Esophagus muscularis mucosa (tissue), 4 donors: ENCODE measurements at places on chromosomes 1 and 21.

DNA sequence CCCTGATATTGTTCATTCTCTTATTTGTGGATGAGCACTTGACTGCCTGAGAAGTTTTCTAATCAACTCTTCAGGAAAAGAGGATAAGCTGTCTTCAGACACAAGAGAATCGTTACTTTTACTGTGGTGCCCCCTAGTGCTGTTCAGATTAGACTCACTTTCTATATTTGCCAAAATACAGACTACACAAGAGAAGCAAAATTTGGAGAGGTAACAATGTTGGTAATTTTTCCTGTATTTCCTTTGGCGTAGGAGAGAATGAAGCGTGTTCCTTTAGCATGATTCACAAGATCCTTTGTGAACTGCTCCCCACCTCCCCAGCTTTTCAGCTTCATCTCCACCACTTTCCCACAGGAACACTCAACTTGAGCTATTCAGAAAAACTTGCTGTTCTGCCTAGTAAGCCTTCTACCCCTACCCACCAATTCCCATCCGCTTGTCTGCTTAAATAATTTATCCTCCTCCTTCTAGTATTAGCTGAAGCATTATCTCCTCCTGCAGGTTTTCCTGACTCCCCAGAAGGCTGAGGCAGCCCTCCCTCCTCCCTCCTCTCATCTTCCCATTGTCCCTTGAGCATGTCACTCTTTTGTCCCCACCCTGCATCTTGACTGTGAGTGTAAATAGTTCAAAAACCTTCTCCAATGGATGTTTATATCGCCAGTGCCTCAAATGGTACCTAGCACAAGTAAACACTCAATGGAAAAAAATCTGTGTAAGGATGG is 4.5 kb downstream of the TNFSF4 start:
- no peak for DNase-seq
- no peaks in the 10 kb centered on the region for H3K36me3 ChIP-seq
- H3K4me1 ChIP-seq, result peaks cover 23% of the 10 kb centered on the region
- no peak overlapping the region for H3K27ac ChIP-seq
- H3K4me3 ChIP-seq, result no peak overlapping the region

DNA sequence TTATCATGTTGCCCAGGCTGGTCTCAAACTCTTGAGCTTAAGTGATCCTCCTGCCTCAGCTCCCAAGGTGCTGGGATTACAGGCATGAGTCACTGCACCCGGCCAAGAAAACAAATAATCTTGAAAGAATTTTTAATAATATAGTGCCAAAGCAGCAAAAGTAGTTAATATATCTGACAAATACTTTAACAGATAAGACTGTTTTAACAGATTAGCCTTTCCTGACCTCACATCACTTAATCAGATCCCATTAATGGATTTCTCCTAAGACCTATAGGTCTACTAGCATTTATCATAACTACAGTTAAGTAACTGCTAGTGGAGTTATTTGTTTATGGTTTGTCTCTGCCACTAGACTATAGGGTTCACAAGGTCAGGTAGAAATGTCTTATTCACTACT is 61.1 kb upstream of the HP1BP3 start:
- H3K27me3 ChIP-seq, result no peaks in the 10 kb centered on the region
- H3K4me1 ChIP-seq, result no peaks in the 10 kb centered on the region
- no peak for DNase-seq

- H3K27me3 ChIP-seq, result no peaks in the 10 kb centered on the region
- no peak overlapping the region for H3K27ac ChIP-seq
- H3K36me3 ChIP-seq, result no peaks in the 10 kb centered on the region
- no peak overlapping the region for H3K4me3 ChIP-seq
These were observed 73.6 kb downstream of the PGBD5 start for GRCh38 chr1:230352537-230352936.

DNA sequence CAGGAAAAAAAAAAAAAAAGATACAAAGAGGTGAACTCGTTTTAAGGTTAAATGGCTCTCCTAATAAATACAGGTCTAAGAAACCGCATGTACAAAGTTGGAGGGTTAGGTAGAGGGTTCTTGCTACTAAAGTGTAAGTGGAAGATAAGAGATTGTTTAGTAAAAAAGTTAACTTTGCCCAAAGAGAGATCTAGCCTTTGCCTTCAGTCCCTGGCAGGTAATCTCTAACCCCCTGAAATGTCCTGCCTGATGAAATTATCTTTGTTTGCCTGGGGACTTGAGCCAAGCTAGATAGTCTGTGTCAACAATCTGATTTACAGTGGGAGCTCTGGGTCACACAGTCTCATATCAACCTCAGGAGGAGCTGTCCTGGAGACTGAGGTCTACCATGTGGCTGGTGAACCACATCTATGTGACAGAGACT is 57.6 kb downstream of the TRIM33 start:
- peaks cover 11% of the 10 kb centered on the region for H3K36me3 ChIP-seq
- no peak for DNase-seq
- H3K4me1 ChIP-seq, result peaks cover 5% of the 10 kb centered on the region
- no peak overlapping the region for H3K4me3 ChIP-seq

- H3K4me3 ChIP-seq, result no peak overlapping the region
- H3K27me3 ChIP-seq, result no peaks in the 10 kb centered on the region
- H3K36me3 ChIP-seq, result peaks cover 80% of the 10 kb centered on the region
These were observed 9.8 kb downstream of the TEX38 start for GRCh38 chr1:46681333-46682034.

- peaks cover 20% of the 10 kb centered on the region for H3K4me1 ChIP-seq
- no peak overlapping the region for H3K4me3 ChIP-seq
- DNase-seq, result no peak
- H3K27ac ChIP-seq, result no peak overlapping the region
These were observed 34.4 kb downstream of the NUCKS1 start for GRCh38 chr1:205715628-205716027.

- no peak overlapping the region for H3K4me3 ChIP-seq
- H3K4me1 ChIP-seq, result peaks cover 14% of the 10 kb centered on the region
- no peaks in the 10 kb centered on the region for H3K27me3 ChIP-seq
- no peak for DNase-seq
These were observed 44.6 kb upstream of the DNASE2B start for GRCh38 chr1:84353695-84354094.

- no peaks in the 10 kb centered on the region for H3K36me3 ChIP-seq
- no peaks in the 10 kb centered on the region for H3K4me1 ChIP-seq
- H3K4me3 ChIP-seq, result no peak overlapping the region
- H3K27ac ChIP-seq, result no peak overlapping the region
- no peak for DNase-seq
These were observed 364.5 kb upstream of the CAMK1G start for GRCh38 chr1:209218981-209219380.

DNA sequence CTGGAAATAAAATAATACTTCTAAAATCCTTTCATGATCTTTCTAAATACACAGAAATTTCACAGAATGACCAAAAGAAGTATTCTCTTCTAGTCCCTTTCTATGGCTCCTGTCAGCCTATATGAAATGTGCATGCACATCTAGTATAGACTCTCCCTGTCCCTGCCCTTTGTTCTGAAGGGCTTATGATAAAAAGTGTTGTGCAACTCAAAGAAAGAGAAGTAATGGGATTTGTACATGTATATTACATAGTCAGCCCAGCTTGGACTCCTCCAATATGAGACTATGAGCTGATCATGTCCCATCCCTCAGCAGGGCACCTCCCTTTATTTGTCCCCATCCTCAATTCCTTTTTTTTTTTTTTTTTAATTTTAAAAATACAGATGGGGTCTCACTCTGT is 42.1 kb upstream of the LAX1 start:
- no peak overlapping the region for H3K27ac ChIP-seq
- H3K4me1 ChIP-seq, result no peaks in the 10 kb centered on the region
- no peak for DNase-seq
- no peak overlapping the region for H3K4me3 ChIP-seq
- H3K36me3 ChIP-seq, result peaks cover 100% of the 10 kb centered on the region

DNA sequence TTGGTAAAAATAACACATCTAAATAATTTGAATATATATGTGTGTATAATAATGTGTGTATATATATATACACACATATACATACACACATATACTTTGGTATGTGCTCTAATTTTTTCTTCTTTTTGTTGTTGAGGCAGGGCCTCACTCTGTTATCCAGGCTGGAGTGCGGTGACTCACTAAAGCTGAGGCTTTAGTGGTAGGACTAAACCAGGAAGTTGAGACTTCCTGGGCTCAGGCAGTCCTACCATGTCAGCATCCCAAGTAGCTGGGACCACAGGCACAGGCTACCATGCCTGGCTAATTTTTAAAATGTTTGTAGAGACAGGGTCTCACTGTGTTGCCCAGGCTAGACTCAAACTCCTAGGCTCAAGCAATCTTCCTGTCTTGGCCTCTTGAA is 46.7 kb upstream of the CXADR start:
- H3K27ac ChIP-seq, result no peak overlapping the region
- H3K36me3 ChIP-seq, result no peaks in the 10 kb centered on the region
- DNase-seq, result no peak
- peaks cover 8% of the 10 kb centered on the region for H3K4me1 ChIP-seq

DNA sequence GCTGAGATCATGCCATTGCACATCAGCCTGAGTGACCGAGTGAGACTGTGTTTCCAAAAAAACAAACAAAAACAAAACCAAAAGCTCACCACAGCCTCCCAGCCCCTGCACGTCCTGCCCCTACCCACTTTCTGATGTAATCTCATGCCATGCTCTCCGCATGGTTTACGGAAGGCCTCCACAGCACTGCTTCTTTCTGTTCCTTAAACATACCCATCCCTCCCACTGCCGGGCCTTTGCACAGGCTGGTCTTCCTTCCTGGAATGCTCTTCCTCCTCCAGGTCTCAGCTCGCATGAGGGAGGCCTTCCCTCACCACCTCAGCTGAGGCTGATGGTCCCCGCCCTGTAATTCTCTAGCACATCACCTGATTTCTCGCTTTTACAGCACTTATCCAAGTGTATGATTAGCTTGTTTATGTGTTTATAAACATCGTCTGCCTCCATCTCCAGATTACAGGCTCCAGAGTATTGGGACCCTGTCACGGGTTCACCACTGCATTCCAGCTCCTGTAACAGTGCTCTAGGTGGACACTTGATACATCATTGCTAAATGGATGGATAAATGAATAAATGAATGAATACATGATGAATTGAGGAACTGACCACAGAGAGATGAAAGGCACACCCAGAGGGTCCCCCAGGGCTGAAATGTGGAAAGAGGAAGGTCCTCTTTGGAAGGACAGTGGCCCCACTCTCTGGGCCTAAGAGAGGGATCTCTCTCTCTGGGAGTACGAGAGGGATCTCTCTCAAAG is 22.1 kb downstream of the TCEA3 start:
- peaks cover 44% of the 10 kb centered on the region for H3K4me1 ChIP-seq
- no peaks in the 10 kb centered on the region for H3K27me3 ChIP-seq
- H3K36me3 ChIP-seq, result peaks cover 34% of the 10 kb centered on the region
- H3K4me3 ChIP-seq, result no peak overlapping the region

- H3K4me1 ChIP-seq, result no peaks in the 10 kb centered on the region
- no peak overlapping the region for H3K27ac ChIP-seq
- H3K27me3 ChIP-seq, result no peaks in the 10 kb centered on the region
These were observed 470.3 kb upstream of the NCAM2 start for GRCh38 chr21:20527731-20528460.

- H3K27ac ChIP-seq, result no peak overlapping the region
- no peaks in the 10 kb centered on the region for H3K4me1 ChIP-seq
- H3K4me3 ChIP-seq, result no peak overlapping the region
- no peak for DNase-seq
These were observed 19.8 kb downstream of the PRPF38A start for GRCh38 chr1:52424231-52424636.

DNA sequence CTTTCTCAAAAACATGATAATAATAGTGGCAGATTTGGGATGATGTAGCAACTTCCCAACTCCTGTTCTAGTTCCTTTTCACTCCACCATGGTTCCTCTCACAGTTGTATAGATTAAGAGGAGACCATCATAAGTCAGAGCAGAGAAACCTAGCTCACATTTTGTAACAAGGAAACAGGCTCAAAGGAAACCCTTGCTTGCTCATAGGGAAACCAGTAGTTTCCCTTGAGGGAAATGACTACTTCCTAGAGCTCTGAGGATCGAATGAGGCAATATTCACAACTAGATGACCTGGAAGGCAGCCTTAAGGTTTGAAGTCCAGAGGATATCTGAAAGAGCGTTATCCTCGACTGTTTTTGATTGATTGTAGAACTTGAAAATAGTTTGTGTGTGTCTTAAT is 76.1 kb upstream of the C8B start:
- no peak overlapping the region for H3K4me3 ChIP-seq
- H3K27ac ChIP-seq, result no peak overlapping the region
- no peak for DNase-seq

DNA sequence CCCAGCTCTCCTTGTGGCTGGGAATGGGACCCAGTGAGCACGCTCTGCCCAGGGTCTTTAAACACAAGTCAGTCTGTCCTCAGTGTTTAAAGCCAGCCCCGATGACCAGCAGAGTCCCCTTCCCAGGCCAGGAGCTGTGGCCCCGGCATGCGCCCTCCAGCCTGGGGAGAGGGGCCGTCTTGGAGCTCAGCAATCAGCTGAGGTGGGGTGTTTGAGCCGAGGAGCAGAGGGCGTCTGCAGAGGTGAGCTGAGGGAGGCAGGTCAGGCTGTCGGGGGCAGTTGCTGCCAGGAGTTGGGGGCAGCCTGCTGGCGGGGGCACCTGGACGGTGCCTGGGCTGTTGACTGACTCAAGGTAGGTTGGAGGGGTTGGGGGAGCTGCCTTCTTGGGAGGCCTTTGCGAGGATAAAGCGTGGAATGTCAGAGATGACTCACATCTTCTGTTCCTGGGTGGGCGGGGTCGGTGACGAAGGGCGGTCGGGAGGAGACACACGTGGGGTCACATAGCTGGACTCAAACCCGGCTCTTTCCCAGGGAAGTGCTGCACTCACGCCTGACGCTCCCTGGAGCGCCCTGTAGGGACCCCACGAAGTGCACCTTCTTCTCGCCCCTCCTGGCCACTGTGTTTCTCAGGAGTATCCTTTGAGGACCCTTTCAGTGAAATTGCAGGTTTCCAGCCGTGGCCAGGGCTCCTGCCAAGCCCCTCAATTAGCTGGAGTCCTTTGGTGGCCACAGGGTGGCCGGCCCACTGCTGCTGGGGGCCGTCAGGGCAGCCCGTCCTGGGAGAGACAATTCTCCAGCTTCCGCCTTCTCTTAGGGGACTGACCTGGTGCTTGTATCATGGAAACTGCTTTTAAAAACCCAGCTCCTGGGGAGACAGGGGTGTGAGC is 86.2 kb downstream of the SIK1 start:
- H3K27me3 ChIP-seq, result no peaks in the 10 kb centered on the region
- peaks cover 9% of the 10 kb centered on the region for H3K4me1 ChIP-seq
- no peak overlapping the region for H3K27ac ChIP-seq
- H3K36me3 ChIP-seq, result no peaks in the 10 kb centered on the region
- DNase-seq, result no peak
- H3K4me3 ChIP-seq, result no peak overlapping the region

DNA sequence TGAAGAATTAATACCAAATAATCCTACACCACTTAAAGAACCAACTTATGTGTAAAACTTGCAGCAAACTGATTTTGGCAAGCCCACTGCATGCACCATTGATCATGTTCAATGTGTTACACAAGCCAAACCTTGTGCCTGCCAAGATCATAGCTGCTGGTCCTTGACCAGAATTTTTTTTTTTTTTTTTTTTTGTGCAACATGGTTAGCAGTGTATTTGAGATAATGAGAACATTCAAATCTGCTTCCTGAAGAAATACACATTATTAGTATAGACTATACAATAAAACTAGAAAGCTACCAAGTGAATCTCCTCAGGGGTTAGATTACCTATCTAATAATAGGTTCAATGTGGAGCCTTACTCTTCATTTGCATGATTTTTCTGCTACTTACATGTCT is 421.0 kb downstream of the MRPL39 start:
- H3K4me1 ChIP-seq, result no peaks in the 10 kb centered on the region
- H3K4me3 ChIP-seq, result no peak overlapping the region
- no peak for DNase-seq
- no peak overlapping the region for H3K27ac ChIP-seq
- H3K36me3 ChIP-seq, result no peaks in the 10 kb centered on the region

- no peak for DNase-seq
- H3K4me3 ChIP-seq, result no peak overlapping the region
- H3K27me3 ChIP-seq, result no peaks in the 10 kb centered on the region
- H3K4me1 ChIP-seq, result no peaks in the 10 kb centered on the region
- no peak overlapping the region for H3K27ac ChIP-seq
These were observed 66.1 kb upstream of the CHODL start for GRCh38 chr21:18178509-18178908.
